ENCODE measurements at places on chromosomes 2 and 18. TPM values are rescaled to one million over a fixed set of nuclear protein-coding genes. Genes with fewer than 3 reads are reported as not detected.
A peak's percentile ranks its signal among the peaks of the same experiment; 100 is the strongest.

TUBB8B gene
- polyA plus RNA-seq: not detected

PRSS56 gene
- not detected for polyA plus RNA-seq

GRCh38 chr18:22544626-22545025 lies 126.9 kb upstream of the CTAGE1 start:
- H3K27me3 ChIP-seq: no peaks in the 10 kb centered on the region
- H3K4me1 ChIP-seq: no peaks in the 10 kb centered on the region
- H3K27ac ChIP-seq: no peak overlapping the region
- no peak for DNase-seq
- no peak overlapping the region for H3K4me3 ChIP-seq

GRCh38 chr2:98457045-98457696 lies 12.5 kb downstream of the INPP4A start:
- no peaks in the 10 kb centered on the region for H3K36me3 ChIP-seq
- H3K4me1 ChIP-seq: peaks cover 89% of the 10 kb centered on the region
- peak overlapping the region; percentile 57 for H3K27ac ChIP-seq
- H3K4me3 ChIP-seq: no peak overlapping the region

CCDC85A gene
- not detected for polyA plus RNA-seq

GRCh38 chr2:15968280-15969178 lies 28.2 kb downstream of the MYCN start:
- no peaks in the 10 kb centered on the region for H3K36me3 ChIP-seq
- H3K4me1 ChIP-seq: peaks cover 23% of the 10 kb centered on the region
- DNase-seq: no peak
- no peak overlapping the region for H3K4me3 ChIP-seq
- H3K27me3 ChIP-seq: no peaks in the 10 kb centered on the region

- H3K27ac ChIP-seq: no peak overlapping the region
- H3K4me3 ChIP-seq: no peak overlapping the region
- no peaks in the 10 kb centered on the region for H3K27me3 ChIP-seq
- no peaks in the 10 kb centered on the region for H3K36me3 ChIP-seq
- DNase-seq: no peak
Observed at GRCh38 chr2:135255208-135255607, 203.1 kb downstream of the RAB3GAP1 start.

ELOA2 gene
- not detected for polyA plus RNA-seq

DNA sequence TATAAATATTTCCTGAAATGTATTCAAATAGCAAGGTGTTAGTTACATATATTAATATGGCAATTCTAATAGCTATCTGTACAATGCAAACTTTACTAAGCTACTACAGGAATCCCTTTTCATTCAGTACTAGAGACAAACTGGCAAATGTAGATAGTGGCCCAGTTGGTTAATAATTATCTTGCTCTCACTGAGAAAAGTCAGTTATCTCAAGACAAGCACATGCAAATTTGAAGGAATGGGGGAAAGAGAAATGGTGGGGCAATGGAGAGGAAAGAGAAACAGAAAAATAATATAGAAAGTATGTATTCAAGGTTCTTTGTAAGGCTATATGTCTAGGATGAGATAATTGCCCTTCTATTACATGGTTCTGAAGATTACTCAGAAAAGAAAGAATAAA lies 280.0 kb downstream of the FIGN start:
- no peaks in the 10 kb centered on the region for H3K27me3 ChIP-seq
- no peaks in the 10 kb centered on the region for H3K4me1 ChIP-seq
- no peak overlapping the region for H3K4me3 ChIP-seq
- no peak overlapping the region for H3K27ac ChIP-seq
- no peaks in the 10 kb centered on the region for H3K36me3 ChIP-seq

DNA sequence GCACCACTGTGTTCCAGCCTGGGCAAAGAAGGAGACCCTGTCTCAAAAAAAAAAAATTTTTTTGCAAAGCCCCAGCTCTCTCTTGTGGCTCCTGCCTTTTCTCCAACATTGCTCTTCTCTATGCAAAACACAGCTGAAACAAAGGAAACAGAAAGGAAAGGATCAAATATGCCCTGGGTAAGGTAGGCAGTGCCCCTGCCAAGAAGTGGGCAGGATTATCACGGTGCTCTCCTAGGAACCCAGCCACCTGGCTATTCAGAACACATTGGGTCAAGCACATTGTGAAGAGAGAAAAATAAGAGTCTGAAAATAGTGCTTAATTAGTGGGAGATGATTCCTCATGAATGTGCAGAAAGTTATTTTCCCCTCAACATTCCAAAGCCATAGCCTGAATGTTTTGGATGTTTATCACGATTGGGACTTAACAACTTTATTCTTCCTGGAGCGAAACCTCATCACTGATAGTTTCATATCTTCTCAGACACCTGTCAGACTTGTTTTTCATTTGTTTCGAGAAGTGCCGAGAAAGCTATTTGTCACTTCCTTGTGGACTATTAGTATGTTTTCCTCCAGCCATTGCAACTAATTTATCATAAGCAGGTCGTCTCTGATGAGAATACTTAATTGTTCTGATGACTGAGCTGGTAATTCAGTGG lies 42.7 kb upstream of the RPL31 start:
- H3K27me3 ChIP-seq: no peaks in the 10 kb centered on the region
- H3K27ac ChIP-seq: no peak overlapping the region
- no peaks in the 10 kb centered on the region for H3K36me3 ChIP-seq

REG3G gene
- polyA plus RNA-seq: not detected

- no peaks in the 10 kb centered on the region for H3K27me3 ChIP-seq
- H3K4me1 ChIP-seq: no peaks in the 10 kb centered on the region
- H3K27ac ChIP-seq: no peak overlapping the region
- DNase-seq: no peak
Observed at GRCh38 chr2:149136111-149136510, 97.6 kb downstream of the LYPD6B start.

- H3K4me1 ChIP-seq: no peaks in the 10 kb centered on the region
- no peak overlapping the region for H3K4me3 ChIP-seq
- no peaks in the 10 kb centered on the region for H3K27me3 ChIP-seq
- no peaks in the 10 kb centered on the region for H3K36me3 ChIP-seq
- DNase-seq: no peak
Observed at GRCh38 chr18:46416706-46417638, 240.0 kb downstream of the LOXHD1 start.

DNA sequence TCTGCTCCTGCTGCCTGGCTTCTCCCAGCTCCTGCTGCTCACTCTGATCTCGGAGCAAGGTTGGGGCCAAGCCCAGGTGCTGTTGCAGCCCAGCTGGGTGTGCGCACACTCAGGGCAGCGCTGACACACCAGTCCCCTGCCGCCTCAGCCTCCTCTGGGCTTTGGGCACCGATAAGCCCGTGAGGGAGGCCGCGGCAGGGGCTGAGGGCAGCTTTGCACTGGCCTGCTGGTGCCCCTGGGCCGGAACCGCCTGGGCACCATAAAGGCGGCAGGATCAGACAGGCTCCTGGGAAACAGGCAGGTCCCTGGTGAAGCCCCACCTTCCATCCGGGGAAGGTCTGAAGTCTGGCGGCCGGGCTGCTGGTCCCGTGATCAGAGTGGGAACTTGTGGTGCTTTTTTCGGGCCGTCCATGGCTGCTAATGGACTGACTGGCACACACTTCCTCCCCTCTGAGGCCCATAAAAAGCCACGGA lies 14.1 kb upstream of the EML6 start:
- H3K27ac ChIP-seq: no peak overlapping the region
- H3K4me1 ChIP-seq: no peaks in the 10 kb centered on the region
- peak overlapping the region; percentile 46 for H3K4me3 ChIP-seq
- H3K27me3 ChIP-seq: no peaks in the 10 kb centered on the region

GRCh38 chr2:74186038-74186437 lies 7.4 kb upstream of the MOB1A start:
- no peaks in the 10 kb centered on the region for H3K27me3 ChIP-seq
- H3K27ac ChIP-seq: no peak overlapping the region
- H3K4me1 ChIP-seq: no peaks in the 10 kb centered on the region
- DNase-seq: no peak
- H3K4me3 ChIP-seq: no peak overlapping the region

FECH gene
- polyA plus RNA-seq: 19.4 TPM

DNA sequence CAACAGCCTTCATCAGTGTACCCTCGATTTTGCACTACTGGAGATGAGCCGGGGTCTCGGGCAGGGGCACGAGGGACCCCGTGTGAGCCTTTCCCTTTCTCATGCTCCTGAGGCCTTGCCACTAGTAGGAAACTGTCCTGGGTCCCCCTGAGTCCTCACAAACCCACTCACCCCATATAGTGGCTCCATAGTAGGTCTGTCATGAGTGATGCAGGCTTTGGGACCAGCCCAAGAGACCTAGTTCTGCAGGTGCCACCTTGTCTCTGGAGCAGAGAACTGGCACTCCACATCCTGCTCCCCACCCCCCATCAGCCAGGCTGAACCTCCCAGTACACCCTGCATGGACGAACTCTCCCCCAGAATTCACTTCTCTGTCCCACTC lies 187.1 kb downstream of the SMAD7 start:
- no peaks in the 10 kb centered on the region for H3K4me1 ChIP-seq
- no peaks in the 10 kb centered on the region for H3K27me3 ChIP-seq
- no peaks in the 10 kb centered on the region for H3K36me3 ChIP-seq
- DNase-seq: no peak
- no peak overlapping the region for H3K4me3 ChIP-seq

IL36A gene
- polyA plus RNA-seq: 1.5 TPM

DNA sequence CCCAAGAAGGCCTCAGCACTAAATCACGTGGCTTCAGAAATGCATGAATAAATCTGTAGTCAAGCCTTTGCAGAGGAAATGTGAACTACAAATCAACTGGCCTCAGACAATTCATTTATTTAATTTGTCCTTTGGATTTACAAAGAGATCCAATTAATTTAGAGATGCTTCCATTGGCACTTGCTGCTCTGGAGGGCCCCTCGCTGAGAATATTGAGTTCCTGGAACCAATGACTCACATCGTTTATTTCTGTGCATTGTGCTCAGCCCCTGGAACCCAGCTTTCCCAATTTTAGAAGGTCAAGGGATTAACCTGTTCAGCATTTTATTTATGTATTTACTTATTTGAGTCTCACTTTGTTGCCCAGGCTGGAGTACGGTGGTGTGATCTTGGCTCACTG lies 47.2 kb upstream of the MGAT4A start:
- no peak overlapping the region for H3K27ac ChIP-seq
- peaks cover 11% of the 10 kb centered on the region for H3K4me1 ChIP-seq
- H3K36me3 ChIP-seq: no peaks in the 10 kb centered on the region

DNA sequence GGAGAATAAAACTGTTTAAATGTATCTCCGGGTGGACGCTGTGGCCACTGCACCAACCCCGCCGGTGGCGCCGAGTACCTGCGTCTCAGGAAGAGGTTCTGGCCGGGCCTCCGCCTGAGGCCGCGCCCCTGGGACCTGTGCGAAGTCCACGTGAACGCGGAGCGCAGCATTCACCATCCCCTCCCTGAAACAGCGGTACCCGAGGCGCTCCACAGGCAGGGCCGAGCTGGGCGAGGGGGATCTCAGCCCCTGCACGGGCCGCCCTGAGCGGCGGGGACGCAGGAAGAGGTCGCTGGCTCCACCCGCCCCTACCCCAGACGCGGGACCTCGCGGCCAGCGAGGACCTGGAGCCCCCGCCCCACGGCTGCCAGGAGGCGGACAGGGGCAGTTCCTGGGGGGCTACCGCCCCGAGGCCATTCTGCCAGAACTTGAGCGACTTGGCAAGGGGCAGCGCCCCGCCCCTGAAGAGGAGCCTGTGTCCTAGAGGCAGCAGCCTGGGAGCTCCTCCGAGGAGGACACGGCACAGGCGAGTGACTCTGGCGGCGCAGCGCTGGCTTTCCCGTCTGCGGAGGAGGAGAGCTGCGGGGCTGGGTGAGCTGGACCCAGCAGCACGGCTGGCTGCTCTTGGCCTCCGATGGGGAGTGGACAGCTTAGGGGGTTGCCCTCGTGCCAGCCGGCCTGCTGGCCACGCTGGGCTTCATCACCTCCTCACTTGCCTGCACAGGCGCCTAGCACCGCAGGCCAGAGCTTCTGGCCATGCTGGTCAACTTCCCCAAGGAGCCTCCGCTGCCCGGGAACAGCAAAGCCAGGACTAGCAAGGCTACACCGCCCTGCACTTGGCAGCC lies 9.7 kb upstream of the TEKT4 start:
- no peak for DNase-seq
- no peak overlapping the region for H3K4me3 ChIP-seq
- no peaks in the 10 kb centered on the region for H3K4me1 ChIP-seq
- H3K36me3 ChIP-seq: no peaks in the 10 kb centered on the region
- no peaks in the 10 kb centered on the region for H3K27me3 ChIP-seq
- no peak overlapping the region for H3K27ac ChIP-seq

- no peaks in the 10 kb centered on the region for H3K36me3 ChIP-seq
- H3K27ac ChIP-seq: no peak overlapping the region
- H3K27me3 ChIP-seq: no peaks in the 10 kb centered on the region
Observed at GRCh38 chr18:34548973-34549294, 161.2 kb upstream of the DTNA start.
